ENCODE measurements at places on chromosomes 6 and 20.

DNA sequence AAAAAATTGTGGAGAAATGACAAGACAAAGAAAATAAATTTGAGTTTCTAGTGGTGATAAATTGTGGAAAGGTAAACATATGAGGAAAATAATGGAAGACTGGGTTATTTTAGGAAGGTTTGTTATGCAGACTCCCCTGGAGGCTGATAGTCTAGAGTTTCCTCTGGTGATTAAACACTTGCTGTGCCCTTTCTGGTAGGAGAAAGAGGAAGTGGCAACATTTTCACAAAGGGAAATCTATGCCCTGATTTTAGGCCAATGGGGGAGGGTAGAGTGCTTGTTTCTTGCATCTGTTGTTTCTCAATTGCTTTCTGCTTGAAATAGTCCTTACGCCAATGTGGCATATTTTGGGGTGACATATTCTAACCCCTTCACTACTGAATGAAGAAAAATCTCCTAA is 129.1 kb upstream of the DOK5 start:
- DNase-seq: no peak

DNA sequence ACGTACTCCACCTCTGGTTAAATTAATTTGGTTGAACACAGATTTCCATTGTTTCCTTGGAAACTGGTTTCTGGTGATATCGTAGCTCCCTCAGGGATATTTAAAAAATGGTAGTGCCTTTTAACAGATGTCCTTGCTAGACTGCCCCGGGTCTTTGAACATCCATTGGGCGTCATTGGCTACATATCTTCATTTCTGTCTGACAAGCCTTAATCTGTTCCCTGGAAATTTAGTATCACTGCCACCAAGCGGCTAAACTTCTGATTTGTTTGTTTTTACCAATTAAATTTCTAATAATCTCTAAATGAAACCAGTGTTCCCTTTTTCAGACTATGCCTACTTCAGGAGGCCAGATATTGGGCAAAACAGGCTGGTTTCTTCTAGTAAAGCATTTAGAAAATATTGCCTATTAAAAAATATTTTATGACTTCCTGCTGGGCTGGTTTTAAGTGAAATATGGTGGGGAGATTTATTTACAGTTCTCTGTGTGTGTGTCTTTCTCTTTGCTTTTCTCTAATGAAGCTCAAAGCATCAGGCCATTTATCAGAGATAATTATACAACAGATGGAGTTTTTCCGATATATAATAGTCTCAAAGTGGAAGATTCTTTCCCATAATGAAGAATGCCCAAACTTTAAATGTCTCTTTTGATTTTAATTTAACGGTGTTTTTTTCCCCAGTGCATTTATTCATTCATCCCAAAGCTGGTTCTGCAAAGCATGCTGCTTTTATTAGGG is 249.5 kb downstream of the ZFAND3 start:
- no peak for DNase-seq

DNA sequence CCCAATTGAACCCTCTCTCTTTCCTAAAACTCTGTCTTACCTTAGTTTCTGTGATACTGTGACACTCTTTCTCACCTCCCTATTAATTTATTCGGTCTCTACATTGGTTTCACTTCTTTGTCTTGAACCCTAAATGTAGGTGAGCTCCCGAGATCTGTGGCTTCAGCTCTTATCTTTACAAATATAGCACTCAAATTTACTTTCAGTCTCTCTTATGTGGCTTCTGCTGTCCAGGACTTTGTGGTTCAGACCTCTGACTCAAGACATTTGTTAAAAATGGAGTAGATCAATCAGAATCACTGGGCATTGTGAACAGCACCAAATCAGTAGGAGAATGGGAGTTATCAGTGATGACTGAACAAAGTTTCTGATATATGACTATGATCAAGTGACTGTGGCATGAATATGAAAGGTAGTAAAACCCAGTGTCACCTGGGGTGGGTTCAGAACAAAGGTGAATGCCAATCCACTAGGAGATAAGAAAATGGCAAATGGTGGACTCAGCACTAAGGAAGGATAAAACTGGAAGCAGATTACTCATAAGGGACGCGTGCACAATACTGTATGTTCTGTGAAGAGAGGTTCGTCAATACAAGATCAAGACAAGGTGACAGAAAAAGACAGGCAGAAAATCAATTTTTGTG is 27.2 kb downstream of the IL17F start:
- DNase-seq: no peak

DNA sequence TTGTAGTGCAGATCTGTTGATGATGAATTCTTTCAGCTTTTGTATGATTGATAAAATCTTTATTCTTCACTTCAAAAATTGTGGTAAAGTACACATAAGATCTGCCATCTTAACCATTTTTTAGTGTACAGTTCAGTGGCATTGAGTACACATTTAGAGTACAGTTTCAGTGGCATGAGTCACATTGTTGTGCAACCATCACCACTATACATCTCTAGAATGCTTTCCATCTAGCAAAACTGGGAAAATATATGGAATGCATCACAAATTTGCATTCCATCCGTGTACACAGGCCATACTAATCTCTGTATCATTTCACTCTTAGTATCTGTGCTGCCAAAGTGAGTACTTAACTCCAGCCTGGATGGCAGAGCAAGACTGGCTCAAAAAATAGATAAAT is 28.7 kb downstream of the SIRPD start:
- no peak for DNase-seq

GRCh38 chr20:41175201-41175651 is 37.9 kb downstream of the PLCG1 start:
- DNase-seq: no peak

DNA sequence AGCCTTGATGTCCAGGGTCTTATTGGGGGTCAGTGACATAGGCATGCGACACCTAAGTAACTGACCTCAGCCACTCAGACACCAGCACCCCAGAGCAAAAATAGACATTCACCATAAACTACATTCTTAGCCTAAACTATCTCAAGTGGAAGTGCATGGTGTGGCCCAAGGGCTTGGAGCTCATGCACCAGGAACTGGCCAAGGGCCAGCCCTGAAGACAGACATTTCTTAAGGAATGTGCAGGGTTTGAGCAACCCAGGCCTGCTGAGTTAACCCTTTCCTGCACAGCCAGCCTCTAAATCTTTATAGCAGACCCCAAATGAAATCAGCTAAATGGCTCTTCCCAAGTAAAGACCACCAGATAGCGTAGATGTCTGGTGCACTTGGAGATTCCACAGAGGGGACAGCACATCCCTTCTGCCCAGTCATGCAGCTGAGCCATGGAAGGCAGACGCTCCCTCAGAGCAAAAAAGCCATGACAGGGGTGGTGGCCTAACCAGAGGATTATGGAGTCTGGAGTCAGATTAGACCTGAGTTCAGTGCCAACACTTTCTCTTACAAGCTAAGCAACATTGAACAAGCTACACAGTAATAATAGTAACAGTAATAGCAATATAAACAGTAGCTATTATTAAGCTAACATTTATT is 222.6 kb downstream of the ZMYND8 start:
- no peak for DNase-seq

DNA sequence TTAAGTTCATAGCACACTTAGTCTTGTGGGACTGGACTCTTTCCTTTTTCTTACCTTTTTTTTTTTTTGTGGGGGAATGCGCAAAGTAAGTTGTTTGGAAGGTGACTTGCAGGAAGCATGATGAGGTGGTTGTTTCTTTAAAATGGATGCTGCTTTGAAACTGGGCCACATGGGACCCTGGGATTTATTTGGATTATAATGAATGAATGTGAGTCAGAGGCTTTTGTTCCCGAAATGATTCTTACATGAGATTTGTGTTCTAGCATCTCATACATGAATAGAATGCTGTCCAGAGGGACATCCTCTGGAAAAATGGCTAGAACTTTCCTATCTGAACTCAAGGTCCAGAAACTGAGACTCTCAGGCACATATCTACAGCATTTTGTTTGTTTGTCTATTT is 236.6 kb upstream of the RNF24 start:
- no peak for DNase-seq

DNA sequence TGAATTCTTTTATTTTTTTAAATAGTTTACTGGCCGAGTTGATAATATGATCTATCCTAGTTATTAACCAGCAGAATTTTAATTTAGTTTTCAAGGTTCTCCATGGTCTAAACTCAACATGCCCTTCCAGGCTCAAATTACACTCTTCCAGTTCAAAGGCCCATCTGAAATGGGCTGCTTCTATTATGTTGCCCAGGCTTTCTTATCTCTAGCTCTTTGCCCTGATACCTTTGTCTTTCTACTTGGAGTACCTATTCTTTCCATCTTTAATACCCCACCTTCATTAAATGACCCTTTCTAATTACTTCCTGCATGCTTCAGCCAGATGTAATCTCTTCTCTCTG is 541.2 kb upstream of the FLRT3 start:
- no peak for DNase-seq

DNA sequence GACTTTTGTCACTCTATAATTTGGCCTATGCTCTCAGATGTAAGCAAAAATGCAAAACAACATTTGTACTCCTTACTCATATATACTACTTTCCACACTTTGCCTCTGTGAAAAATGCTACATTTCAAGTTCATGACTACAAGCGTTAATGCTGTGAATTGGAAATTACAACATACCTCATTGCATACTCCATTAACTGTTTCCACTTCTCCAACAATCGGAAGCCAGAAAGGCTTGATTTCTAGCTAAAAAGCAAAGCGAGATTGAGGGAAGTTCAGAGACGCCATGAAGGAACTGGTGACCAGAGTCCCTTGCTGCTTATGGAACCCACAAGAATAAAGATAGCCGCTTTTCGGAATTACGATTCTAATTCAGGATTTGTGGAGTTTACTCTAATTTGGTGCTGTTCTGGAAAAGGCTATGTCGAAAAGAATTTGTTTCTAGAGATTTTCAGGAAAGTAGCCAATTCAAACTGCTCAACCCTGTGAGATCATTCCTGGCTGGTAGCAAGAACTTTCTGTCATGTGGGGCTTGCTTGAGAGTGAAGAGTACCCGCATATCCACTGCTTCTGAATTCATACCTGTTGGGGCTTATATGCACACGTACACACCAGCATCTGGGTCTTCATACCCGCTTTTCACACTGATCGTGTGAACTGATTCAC is 98.0 kb upstream of the CITED2 start:
- DNase-seq: no peak

GRCh38 chr6:114428341-114428740 is 85.5 kb upstream of the HS3ST5 start:
- DNase-seq: no peak

- DNase-seq: no peak
These were observed 113.7 kb upstream of the ENPP5 start for GRCh38 chr6:46284475-46284874.

GRCh38 chr6:14053811-14054210 is 63.8 kb upstream of the CD83 start:
- DNase-seq: no peak

DNA sequence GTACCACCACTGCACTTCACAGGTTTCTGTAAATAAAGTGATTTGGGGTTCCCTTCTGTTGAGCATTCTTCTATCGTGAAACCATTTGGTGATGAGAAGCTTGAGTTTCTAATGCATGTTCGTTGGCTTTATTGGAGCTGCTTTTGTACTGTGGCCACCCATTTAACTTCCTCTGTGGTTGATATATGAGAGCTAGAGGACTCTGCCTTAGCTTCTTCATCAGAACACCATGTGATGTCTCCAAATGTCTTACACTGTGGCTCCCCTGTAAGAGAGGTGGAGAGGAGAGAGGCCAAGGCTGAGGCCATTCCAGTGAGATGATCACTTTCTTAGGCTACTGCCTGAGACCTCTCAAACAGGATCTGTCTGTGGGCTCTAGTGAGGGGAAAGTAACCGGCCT is 114.5 kb downstream of the SLC16A10 start:
- no peak for DNase-seq

DNA sequence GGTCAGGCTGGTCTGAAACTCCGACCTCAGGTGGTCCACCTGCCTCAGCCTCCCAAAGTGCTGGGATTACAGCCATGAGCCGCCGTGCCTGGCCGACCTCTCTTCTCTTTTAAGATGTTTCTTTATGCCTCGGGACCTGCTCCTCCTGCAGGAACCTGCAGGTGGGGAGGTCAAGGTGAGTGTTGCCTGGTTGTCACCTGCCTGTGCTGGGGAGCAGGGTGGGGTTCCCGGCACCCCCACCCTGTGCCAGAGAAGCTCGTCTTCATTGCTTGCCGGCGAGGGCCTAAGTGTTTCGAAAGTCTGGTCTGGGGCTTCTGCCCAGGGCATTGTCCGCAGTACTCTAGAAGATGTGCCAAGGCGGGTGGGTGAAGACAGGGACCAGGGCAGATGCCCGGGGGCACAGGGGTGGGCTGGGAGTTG is 36.0 kb downstream of the SYNJ2 start:
- no peak for DNase-seq

DNA sequence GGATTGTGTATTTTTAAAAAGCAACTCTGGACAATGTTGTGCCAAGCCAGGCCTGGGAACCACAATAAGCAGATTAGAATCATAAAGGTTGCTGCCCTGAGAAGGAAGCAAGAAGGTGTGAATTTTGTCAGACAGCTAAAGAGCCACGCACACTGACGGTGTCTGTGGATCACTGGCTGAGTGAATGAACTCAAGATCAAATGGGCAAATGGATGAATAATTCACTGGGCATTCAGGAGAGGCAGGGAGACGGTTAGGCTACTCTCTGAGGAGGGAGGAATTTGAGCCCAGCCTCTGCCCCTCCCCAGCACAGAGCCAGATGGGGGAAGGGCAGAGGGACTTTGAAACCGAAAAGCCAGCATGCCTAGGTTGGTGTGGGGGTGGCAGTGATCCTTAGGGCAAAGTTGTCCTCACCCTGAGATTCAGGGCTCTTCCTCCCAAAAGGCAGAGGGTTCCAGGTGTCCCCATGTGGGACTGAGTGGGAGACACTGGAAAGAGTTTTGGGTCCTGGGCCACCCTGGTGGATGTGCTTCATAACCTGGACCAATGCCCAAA is 19.5 kb upstream of the SLC22A7 start:
- no peak for DNase-seq

DNA sequence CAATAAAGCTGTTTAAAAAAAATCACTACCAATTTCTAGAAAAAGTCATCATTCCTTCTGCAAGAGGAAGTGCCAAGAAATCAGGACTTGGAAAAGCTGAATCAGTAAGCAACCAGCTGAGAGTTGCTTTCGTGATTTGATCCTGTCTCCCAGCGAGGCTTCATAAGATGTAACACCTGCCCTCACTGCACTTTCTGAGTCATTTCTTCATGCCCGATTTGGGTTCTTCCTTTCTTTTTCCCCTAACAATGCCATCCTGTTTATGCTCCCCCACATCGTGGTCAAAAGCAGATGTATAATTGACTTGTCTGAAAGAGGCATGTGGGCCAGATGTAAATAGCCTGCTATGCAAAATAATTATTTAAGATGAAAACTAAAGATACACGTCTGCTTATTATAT is 52.1 kb downstream of the RIPOR2 start:
- no peak for DNase-seq

- peak; percentile 36 for DNase-seq
These were observed 127.4 kb upstream of the AFDN start for GRCh38 chr6:167699141-167699931.
